Stimulated activated CD8-positive, alpha-beta memory T cell treated with anti-CD3 and anti-CD28 coated beads, Interleukin-15, amount 100 ng/mL, for 4 hours (primary cell): ENCODE measurements at places on chromosomes 2 and 18.

GRCh38 chr2:238119756-238120462 is 18.6 kb upstream of the KLHL30 start:
- DNase-seq = no peak

DNA sequence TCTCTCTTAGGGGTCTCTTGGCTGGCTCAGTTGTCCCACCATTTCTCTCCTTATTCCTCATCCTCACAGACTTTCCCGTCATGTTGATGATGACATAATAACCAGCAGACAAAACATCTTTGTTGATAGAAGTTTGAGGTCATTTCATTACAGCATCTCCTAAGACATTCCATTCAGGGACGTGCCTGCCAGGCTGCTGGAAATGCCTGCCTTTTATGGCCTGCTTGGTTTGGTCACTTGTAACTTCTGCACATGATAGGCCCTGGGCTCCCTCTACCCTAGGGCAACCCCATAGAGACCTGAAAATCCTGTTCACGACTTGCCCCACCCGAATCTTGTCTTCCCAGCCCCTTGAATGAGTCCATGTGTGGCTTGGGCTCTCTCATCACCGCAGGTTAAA is 81.7 kb downstream of the SDC1 start:
- DNase-seq = no peak

DNA sequence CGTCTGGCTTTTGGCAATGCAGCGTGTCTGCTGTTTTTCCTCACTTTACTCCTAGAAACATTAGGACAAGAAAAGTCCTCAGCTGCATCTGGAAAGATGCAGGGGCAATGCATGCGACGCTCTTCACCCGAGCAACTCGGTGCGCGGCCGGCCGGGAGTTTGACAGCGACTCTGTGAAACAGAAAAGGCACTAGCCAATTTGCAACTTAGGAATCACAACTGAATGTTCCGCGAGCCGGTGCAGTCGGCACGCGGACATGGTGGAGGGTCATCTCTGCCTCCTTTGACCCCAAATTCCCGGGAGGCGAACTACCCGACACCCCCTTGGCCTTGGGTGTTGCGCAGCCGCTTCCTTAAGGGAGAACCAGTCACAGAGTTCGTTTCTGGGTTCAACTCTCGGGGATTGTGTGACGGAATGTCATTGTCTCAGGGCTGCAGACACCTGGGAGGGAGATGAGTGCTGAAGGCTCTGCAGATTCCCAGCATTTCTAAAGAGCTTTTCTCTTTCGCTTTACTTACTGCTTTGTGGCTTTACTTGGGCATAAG is 9.8 kb downstream of the NR4A2 start:
- DNase-seq = no peak

- DNase-seq = no peak
These were observed 158.7 kb downstream of the DNAH7 start for GRCh38 chr2:195909926-195910325.

DNA sequence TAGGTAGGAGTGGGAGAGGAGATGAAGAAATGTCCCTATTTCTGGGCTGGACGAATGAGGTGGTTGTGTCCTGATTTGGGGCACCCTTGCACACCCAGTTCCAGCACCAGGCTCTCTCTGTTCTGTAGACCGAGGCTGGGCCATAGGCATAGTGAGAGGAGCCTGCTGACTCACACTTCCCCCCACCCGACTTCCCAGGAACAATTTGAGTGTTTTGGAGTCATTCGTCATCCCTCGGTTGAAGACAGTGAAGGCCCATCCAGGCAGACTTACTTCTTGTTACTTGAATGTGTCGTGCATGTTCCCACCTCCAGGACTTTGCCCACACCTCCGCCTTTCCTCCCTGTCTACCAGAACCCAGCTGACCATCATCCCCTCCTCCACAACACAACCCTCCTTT is 179.1 kb downstream of the HAUS1 start:
- no peak for DNase-seq

- DNase-seq = no peak
These were observed 42.1 kb upstream of the GALR1 start for GRCh38 chr18:77207540-77207939.
